ENCODE measurements at places on chromosomes 12 and 14.

- no peak for DNase-seq
Observed at GRCh38 chr14:105168979-105169507, 467 bp upstream of the JAG2 start.

GRCh38 chr14:100861188-100861936 lies 35.4 kb downstream of the MEG3 start:
- no peak for DNase-seq

- no peak for DNase-seq
Observed at GRCh38 chr12:130335517-130336392, 1.9 kb upstream of the PIWIL1 start.

DNA sequence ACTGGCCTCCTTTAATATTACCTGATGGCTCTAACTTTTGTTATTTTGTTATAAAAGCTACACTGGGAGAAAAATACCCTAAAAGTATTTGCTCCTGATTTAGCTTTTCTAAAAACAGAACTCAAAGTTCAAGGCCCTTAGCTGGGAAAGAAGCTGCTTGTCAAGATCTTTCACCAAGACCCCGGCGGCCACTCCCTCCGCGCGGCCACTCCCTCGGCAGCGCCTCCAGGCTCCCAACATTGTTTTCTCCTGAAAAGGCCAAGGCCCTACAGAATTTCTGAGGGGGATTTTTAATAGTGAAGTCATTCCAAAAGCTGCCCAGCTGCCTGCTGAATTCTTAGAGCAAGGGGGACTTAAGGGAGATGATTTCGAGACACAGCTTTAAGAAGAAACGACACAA lies 96.4 kb downstream of the NTN4 start:
- DNase-seq: no peak

DNA sequence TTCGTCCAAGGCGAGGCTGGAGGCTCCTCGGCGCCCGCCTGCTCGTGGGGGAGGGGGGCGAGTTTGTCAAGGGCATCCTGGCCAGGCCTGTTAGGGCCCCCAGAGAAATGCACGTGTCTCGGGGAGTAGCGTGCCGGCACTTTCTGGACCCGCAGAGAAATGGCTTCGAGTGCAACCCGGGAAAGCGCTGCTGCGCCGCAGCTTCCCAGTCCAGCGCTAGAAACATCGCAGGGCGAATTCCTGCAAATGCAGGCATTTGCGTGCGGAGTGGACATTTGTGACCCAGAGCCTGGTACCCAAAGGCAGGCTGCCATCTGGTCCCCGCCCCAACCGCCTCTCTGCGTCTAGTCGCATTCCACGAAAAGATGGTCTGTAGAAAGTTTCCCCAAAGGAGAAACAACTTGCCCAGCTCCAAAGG lies 756 bp downstream of the LGR5 start:
- no peak for DNase-seq

DNA sequence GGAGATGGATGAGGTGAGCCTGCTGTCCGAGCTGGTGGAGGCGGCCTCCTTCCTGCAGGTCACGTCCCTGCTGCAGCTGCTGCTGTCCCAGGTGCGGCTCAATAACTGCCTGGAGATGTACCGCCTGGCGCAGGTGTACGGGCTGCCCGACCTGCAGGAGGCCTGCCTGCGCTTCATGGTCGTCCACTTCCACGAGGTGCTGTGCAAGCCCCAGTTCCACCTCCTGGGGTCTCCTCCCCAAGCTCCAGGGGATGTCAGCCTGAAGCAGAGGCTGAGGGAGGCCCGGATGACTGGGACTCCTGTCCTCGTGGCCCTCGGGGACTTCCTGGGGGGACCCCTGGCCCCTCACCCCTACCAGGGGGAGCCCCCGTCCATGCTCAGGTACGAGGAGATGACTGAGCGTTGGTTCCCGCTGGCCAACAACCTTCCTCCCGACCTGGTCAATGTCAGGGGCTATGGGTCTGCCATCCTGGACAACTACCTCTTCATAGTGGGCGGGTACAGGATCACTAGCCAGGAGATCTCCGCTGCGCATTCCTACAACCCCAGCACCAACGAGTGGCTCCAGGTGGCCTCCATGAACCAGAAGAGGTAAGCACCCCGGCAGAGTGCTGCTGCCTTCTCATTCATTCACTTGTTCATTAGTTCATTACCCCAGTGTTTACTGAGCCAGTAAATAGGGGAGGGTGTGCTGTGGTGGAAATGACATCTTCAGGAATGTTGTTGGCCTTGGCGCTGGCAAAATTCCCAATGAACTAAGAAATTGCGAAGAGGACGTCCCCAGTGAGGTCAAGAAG lies 774 bp upstream of the MANSC4 start:
- DNase-seq: no peak

DNA sequence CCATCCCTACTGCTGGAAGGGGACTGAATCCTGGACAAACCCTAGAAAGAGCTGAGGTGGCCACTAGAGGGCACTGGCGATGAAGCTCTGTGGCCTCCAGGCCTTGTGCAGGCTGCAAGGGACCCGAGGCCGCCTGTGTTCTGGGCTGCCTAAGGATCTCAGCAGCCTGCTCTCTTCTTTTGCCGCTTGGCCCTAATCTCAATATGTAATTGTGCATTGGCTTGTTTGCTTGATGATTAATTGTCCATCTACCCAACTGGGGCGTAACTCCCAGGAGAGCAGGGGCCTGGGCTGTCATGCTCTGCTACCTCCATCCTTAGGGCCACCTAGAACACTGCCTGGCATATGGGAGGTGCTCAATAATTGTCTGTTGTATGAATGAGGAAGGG lies 73.8 kb downstream of the SYNE3 start:
- DNase-seq: peak; percentile 53

DNA sequence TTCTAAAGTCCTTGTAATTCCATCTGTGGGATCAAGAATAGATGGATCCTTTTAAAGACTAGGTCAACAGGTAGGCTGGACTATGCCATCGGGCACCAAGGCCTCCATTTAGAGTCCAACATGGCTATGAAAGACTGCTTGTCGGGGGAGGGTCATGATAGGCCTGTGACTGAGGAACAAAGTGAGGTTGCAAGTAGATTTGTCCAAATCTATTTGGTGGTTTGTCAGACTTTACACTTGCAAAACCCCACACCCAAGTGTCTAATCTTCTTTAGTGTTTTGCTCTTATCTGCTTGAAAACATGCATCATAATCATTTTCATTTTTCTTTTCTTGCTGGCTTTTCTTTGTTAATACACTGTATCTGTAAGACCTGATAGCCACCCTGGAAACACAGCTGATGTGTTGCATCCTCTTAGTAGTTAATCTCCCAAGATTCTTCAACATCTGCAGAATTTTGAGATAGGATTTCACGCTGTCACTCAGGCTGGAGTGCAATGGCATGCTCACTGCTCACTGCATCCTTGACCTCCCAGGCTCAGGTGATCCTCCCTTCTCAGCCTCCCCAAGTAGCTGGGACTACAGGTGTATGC lies 50.3 kb downstream of the TDP1 start:
- no peak for DNase-seq

- no peak for DNase-seq
Observed at GRCh38 chr12:106282457-106283097, 20.0 kb upstream of the TCP11L2 start.

- DNase-seq: peak; percentile 27
Observed at GRCh38 chr14:34059925-34060650, 109.2 kb upstream of the EGLN3 start.

DNA sequence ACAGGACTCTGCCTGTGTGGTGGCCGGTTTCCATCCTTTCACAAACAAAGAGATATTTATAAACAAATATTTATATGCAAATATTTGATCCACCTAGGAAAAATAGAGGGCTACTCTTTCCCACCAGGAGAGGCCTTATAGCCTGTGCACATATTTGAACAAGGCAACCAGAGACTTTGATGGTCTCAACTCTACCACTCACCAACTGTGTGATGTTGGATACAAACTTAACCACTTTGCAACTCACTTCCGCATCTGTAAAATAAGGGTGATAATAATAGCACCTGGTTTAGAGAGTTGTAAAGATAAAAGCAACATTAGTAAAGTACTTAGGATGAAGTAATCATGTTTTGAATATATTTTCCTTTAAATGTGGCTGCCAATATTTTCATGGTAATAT lies 1.5 kb upstream of the CLEC12A start:
- DNase-seq: no peak

DNA sequence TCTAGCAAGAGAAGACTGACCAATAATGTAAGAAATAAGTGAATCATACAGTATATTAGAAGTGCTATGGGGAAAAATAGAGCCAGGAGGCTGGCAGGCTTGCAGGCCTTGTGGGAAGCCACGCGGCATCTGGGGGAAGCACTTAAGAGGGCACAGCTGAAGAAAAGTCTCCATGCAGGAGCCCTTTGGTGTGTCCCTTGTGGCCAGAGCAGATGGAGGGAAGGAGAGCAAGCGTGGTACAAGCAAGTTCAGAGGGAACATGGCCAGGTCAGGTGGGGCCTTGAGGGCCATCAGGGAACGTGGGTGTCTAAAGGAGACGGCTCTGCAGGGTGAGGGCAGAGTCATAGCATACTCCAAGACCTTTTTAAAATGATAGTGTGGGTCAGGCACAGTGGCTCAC lies 51.7 kb downstream of the LRRC74A start:
- DNase-seq: no peak

- no peak for DNase-seq
Observed at GRCh38 chr14:91263329-91263728, 18.8 kb upstream of the GPR68 start.

DNA sequence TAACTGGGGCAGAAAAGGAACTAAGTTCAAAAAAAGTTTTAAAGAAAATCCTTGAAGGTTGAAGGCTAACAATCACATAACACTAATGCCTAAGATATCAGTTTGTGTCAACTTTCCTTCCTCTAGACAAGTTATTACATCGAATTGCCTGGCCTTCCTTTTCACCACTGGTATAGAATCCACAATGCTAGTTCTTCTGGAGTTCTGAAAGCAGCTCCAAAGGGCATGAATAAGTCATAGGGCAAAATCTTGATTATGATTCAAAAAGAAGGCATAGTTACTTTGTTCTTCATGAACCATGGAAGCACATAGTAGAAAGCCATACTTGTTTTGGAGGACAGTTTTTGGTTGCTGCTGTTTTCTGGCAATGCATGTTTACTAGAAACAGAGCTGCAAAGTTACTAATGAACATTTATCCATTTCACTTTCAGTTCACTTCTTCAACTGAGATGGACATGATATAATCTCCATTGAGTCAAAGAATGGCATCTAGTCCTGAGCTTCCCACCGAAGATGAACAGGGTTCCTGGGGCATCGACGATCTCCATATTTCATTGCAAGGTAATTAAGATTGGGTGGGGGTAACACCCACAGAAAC lies 56.0 kb downstream of the SYNE2 start:
- DNase-seq: no peak

- DNase-seq: no peak
Observed at GRCh38 chr12:92854344-92854743, 74.8 kb downstream of the EEA1 start.

GRCh38 chr12:55842681-55843429 lies at the start of gene MMP19:
TSS of gene MMP19 (minus strand) at chr12:55842936. CDS start at chr12:55842830, 106 bp downstream.
- DNase-seq: no peak

GRCh38 chr14:68458840-68459469 lies 333.9 kb downstream of the ZFP36L1 start:
- DNase-seq: no peak

DNA sequence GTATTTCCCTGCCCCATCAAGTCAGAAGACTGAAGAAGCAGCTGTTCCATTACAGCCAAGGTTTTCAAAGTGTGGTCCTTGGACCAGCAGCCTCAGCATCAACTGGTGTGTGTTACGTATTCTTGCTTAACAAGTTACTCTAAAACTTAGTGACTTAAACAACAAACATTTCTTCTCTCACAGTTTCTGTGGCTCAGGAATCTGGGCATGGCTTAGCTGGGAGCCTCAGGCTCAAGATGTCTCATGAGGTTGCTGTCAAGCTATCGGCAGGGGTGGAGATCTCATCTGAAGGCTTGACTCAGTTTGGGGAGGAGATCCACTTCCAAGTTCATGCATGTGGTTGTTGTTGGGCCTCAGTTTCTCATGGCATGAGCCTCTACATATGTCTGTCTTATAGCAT lies 174.5 kb downstream of the KTN1 start:
- no peak for DNase-seq

GRCh38 chr12:67331123-67331522 lies 62.0 kb downstream of the CAND1 start:
- no peak for DNase-seq

GRCh38 chr14:23366426-23366921 lies 1.5 kb upstream of the EFS start:
- DNase-seq: no peak

- DNase-seq: no peak
Observed at GRCh38 chr12:3837049-3837448, 36.1 kb downstream of the PARP11 start.

DNA sequence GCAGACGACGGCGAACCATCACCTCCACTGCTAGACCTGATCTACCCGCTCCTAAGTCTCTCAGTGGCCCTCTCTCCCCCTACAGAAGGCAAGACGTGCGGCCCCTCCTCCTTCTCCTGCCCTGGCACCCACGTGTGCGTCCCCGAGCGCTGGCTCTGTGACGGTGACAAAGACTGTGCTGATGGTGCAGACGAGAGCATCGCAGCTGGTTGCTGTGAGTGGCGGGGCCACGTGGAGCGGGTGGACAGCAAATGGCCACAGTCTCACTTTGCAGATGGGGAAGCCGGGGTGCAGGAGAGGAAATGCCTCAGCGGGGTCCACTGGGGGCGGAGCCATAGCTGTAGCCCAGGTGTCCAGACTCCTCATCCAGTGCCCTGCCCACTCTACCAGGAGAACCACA lies 21.4 kb upstream of the NXPH4 start:
- DNase-seq: no peak

DNA sequence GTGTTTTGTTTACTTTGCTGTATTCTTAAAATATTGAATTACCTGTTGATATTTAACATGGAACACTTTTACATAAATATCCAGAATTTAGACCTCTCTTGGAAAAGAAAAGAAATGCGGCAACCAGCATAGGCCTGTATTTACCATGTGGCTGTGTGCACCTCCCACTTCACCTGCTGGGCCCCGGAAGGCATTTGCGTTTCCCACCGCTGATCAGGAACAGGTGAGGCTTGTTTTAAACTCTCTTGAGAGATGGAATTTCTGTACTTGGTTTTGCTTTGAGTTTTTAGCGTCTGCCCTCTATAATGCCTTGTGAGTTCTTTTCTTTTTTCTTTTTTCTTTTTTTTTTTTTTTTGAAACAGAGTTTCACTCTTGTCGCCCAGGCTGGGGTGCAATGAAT lies 124.2 kb downstream of the GLT1D1 start:
- no peak for DNase-seq

DNA sequence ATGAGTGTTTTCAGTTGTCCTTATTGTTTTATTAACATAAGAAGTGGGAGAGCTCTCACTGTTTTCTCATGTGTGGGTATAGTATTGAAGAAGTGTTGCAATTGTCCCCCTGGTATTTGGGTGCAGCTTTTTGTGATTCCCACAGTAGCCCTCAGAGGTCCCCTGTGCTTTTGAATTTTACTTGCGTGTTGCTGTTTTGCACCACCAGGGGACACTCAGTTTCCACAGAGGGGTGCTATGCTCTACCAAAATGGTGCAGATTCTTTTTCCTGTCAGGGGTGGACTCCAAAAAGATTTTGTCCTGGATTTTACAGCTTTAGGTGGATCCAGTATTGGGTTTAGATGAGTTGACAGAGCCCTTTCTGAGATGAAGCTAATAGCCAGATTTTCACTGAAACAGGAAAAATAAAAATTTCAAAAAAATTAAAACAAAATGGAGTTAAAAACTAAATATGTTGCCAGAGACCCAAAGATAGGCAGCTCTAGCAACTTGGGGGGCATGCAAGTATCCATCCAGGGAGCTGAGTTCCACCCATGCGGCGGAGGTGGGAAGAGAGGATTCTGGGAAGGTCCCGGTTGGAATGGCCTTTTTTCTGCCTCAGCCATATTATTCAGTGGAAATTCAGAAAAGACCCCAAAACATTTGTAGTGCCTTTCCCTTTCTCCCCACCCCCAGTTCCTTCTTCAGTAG lies 50.2 kb downstream of the TTLL5 start:
- no peak for DNase-seq

Measured in stimulated activated CD4-positive, alpha-beta T cell treated with anti-CD3 and anti-CD28 coated beads, TNF-alpha, amount 100 ng/mL, for 4 hours (primary cell).